Sigmoid colon (tissue), 7 donors: ENCODE measurements at places on chromosomes 6 and 20.

- no peak for DNase-seq
Measured at GRCh38 chr6:117512987-117513573, 30.6 kb downstream of the DCBLD1 start.

DNA sequence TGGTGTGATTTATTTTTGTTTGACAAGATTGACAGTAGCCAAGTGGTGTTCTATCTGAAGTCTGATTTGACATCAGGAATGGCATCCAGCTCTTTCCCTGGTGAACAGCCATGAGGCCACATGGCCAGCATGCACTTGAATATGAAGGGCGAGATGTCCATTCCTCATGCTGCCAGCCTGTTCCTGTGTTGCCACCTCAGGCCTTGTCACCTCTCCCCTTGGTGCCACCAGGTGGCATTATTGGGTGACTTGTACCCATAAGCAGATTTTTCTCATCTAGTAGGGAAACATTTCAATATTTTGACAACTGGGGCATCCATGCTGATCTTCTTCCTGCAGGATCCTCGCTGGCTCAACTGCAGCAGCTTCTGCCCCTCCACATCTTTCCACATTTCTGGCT lies 199.1 kb downstream of the ERMARD start:
- no peak for DNase-seq

DNA sequence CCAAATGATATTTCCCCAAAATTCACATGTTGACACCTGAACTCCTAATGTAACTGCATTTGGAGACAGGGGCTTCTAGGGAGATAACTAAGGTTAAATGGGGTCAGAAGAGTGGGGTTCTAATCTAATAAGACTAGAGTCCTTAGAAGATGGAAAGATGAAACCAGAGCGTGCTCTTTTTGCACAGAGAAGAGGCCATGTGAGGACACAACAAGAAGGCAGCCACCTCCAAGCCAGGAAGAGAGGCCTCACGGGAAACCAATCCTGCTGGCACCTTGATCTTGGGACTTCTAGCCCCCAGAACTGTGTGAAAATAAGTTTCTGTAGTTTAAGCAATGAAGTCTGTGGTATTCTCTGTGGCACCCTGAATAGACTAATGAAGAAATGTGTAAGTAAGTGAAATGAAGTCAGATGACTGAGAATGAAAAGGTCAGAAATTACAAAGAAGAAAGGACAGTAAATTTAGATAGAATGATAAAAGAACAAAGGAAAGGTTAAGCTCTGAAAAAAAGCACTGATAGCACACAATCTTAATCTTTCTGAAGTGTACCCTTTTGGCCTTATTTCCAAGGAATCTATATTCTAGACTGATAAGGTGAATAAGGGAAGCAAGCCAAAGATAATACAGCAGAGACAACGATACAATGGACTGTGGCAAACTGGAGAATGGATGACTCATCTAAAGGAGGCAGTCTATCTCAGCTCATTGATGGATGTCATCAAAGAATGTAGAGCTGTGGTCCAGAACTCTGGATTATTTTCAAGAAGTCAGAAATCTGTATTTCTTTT lies 110.4 kb downstream of the MYB start:
- DNase-seq, result no peak

DNA sequence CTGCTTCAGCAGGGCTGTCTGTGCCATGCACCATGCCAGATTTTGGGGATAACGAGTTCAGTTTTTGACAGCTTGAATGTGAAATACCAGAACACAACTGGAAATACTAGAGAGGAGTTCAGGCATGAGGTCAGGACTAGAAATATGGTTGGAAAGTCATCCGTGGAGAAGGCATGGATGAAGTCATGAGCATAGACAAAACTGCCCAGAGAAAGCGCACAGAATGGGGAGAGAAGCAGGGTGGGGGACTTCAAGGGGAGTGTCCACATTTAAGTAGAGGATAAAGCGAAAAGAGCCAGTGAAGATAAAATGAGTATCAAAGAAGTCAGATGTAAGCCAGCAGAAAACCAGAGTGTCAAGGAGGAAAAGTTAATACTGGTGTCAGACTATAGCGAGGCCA lies 653.4 kb upstream of the ARID1B start:
- DNase-seq, result no peak

GRCh38 chr6:34158876-34159275 lies 13.0 kb upstream of the GRM4 start:
- DNase-seq, result peak; percentile 19

DNA sequence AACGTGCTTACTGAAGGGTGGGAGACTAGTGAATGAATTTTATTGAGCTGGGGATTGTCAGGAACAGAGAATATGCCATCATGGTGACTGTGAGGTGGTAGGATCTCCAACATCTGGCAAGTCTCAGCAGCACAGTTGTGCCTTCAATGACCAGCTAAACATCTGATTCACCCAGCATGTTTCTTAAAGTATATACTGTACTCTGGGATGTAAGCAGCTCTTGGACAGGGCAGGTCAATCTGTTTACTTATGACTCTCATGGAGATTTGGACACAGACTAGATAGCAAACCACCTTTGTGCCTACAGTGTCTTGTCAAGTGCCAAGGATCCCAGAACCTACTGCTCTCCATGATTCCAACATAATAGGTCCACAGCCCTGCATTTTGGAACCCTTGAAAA lies 801.0 kb upstream of the CITED2 start:
- DNase-seq, result no peak

DNA sequence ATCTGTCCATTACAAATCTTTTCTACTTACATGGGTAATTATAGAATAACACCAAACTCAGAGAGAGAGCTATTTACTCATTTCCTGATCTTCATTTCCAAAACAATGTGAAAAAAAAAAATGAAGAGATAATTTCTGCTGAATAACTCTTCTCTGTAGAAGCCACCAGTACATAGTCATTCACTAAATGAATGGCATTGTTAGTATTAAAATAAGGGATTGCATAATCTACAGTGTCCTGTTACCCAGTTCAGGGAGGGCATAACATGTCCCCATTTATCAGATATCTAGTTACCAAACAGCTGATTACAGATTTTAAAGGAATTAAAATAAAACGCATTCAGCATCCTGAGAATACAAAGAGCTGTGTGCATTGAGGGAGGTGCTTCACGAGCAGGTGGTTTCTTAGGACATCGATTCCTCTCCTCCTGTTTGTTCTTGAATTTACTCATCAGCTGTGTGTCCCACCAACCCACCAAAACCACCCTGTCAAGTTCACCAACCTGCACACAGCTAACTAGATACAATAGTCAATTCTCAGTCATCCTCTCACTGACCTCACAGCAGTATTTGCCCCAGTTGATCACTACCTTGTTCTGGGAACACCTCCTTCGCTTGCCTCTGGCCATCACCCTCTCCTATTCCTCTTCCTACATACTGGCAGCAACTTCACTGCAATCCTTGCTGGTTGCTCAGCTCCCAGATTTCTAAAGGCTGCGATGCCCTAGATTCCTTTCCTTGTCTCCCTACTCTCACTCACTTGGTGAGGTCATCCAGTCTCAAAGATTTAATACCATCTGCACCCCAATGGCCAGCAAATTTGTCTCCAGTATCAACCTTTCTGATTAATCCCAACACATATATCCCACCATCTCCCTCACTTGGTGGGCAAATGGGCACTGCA lies 18.7 kb downstream of the CNKSR3 start:
- DNase-seq, result no peak
